ENCODE measurements at places on chromosomes 3 and 15. TPM values are rescaled to one million over a fixed set of nuclear protein-coding genes. Genes with fewer than 3 reads are reported as not detected.

Gene LMOD3
- not detected for total RNA-seq

Gene MAGEL2
- total RNA-seq = not detected

Gene GLDN
- total RNA-seq = not detected

Gene HTR3E
- total RNA-seq = not detected

Gene RABL3
- 42.7 TPM for total RNA-seq

Gene CYP8B1
- 0.55 TPM for total RNA-seq

Gene ADAMTS17
- 1.4 TPM for total RNA-seq

Gene ECE2
- not detected for total RNA-seq

Gene CHRD
- total RNA-seq = 23.9 TPM

Gene KBTBD8
- total RNA-seq = 2.7 TPM

Gene CFAP91
- total RNA-seq = 0.52 TPM
